ENCODE measurements at places on chromosomes 3 and 15.

- no peak for DNase-seq
These were observed 42.6 kb downstream of the CHD2 start for GRCh38 chr15:92942706-92943105.

GRCh38 chr3:58072052-58072762 lies 64.0 kb downstream of the FLNB start:
- DNase-seq, result no peak

DNA sequence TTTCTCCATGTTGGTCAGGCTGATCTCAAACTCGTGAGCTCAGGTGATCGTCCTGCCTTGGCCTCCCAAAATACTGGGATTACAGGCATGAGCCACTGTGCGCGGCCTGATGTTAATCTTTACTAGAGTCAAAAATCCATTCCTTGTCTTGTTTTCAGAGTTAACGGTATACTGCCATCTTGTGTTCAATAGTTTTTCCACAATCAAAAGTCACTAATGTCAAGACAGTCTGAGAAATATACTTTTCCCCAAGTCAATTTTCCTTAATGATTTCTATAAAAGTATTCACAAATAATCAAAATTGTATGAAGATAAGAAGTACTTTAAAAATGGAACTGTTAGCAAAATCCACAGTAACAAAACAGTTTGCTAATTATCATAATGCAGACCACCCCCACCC lies 8.5 kb downstream of the CRBN start:
- DNase-seq, result no peak

- no peak for DNase-seq
These were observed 4.6 kb upstream of the TM4SF1 start for GRCh38 chr3:149382101-149382467.

DNA sequence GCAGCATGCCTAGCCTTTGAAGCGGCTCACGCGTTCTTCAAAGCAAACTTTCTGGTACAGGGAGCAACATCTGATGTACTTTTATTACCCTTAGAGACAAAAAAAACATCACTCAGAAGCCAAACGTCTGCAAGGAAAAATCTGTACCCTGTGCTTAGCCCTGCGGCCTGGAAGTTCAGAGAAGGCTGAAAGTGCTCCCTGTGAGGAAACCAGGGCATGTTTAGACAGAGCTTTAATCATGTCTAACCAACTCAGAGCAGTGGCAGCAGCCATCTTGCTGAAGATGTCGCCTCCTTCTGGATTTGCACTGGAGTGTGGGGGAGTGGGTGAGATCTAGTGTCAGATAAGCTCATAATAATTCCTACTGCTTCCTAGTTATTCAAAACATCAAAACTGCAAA lies 170.4 kb downstream of the P3H2 start:
- no peak for DNase-seq

DNA sequence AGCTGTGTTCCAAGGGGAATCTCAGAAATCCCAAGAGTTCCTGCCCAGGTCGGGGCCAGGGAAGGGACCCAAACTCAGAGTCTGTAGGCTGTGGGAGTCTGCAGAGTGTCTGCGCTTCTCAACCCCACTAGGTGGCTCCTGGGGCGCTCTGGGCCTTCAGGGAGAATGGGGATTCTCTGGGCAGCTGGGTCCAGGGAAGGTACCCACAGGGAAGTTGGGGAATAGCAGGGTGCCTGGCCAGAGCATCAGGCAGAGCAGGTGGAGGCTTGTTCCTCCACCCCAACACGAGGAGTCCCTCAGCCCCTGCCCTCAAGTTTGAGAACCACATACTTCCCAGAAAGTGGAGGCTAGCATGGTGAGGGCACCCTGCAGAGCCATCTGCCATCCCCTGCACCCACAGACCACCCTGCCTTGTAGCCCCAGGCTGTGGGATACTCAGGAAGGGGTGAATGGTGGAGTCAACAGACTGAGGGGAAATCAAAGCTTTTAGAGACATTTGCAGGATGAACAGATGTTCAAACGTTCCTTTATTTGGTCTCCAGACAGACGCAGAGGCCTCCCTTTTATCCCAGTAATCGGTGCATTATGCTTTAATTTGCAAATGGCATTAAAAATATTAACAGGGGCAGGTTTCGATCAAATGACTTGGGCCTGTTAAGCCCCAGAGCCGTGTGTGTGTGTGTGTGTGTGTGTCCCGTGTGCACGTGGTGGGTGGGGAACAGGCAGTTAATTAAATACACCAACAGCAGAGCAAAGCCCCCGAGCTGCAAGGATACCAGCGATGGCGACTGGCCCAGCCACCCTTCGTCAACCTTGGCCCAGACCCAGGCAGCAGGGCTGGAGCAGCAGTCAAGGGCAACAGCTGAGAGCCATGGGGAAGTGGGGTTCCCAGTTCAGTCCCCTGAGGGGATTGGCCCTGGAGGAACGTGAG lies 57.7 kb downstream of the DNAJB8 start:
- DNase-seq, result no peak

GRCh38 chr3:11452885-11453847 lies 181.0 kb downstream of the ATG7 start:
- DNase-seq, result no peak

GRCh38 chr3:154307363-154307762 lies 16.9 kb downstream of the DHX36 start:
- DNase-seq, result no peak

GRCh38 chr15:27545494-27546255 lies 553.4 kb downstream of the OCA2 start:
- no peak for DNase-seq

GRCh38 chr15:64389036-64389435 lies 1.4 kb downstream of the TRIP4 start:
- no peak for DNase-seq

DNA sequence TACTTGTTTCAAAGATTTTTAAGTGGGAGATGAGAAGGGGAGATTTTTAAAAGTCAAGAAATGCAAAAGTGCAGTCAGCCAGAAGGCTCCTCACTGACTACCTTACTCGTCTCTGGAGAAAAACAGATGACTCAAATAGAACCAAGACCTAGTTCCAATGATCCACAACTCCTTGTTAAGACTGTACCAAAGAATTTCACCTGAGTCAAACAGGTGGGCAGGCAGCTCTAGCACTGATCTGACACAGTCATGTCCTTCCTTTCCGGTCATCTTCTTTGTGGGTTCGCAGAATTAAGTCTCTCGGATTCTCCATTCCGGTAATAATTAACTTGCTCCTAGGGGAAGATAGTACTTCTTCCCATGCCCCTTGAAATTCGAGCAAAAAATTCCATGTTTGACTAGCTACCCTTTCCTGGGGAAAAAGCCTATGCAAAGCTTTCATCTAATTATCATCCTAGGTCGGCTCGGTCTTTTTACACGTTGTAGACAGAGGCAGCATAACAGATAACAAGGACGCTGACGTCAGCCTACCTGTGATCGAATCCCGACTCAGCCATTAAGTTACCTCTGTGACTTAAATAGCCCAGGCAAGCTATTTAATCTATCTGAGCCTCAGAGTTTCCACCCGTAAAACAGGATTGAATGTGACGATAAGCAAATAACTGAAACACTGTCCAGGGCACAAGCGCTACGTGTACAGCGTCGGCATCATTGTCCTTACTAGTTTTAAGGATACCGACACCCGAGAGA lies 758 bp downstream of the SELENOK start:
- DNase-seq, result peak; percentile 37

DNA sequence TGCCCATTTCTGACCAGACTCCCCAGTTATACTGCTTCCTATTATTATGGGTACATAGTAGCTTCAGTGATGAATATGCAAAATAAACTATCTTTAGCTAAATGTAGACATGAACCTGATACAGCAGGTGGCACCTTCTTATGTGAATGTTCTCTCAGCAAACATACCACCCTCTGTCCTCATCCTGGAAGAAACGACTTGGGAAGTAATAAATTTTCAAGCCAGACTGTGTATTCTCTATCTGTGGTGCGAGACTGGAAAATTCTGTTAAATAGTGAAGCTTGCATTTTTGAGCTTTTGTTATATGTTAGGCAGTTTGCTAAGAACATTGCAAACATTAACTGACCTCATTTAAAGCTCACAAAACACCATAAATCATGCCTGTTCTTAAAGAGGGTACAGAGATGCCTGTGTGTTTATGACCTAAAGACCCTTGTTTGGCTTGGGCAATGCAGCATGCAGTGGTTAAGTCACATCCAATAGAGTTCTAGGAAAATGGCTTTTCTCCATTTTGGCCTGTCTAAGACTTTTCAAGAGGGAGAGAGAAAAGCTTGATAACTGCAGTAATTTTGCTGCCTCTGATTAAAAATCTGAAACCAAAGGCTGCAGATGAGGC lies 287.1 kb downstream of the NEK10 start:
- no peak for DNase-seq

DNA sequence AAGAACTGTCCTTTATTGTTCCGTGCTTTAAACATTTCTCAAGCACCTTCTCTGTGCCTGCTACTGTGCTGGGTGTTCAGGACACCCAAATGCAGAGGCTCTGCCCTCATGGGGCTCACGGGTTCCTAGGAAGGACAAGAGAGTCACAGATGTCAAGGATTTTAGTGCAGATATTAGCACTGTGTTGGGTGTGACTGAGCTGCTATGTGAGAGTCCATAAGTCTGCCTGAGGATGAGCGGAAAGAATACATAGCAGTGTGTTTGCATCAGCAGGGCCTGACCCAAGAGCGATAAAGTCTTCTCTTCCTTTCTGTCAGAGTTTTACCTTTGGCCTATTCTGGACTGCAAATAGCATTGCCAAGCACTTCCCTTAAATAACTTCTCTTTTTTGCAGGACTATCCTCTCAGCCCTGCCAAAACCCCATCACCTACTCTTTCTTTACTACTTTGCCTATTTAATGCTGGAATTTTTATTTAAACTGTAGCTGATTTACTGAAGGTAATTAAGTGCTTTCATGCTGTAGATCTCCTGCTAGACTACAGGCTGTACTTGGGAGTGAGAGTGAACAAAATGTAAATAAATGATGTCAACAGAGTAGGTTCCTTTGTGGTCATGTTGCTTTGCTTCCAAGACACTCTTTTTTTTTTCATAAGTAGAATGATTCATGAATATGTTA lies 459.4 kb upstream of the TPRG1 start:
- DNase-seq, result no peak

DNA sequence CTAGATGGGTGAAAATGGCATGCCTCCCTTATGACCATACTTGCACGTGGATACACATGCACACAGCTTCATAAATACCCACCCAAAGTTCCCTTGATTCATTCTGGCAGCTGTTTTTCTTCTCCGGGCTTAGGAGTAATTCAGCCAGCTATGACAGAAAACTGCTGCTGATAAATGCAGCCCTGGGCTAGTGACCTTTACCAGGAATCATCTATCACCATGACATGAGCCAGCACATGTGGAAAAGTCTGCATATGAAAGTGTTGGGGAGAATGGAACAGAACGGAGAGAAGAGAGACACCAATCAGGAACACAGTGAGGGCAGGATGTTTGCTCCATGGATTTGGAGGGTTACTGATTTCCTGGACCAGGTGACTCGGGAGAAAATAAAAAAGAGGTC lies 706.3 kb downstream of the PDCD6IP start:
- no peak for DNase-seq

DNA sequence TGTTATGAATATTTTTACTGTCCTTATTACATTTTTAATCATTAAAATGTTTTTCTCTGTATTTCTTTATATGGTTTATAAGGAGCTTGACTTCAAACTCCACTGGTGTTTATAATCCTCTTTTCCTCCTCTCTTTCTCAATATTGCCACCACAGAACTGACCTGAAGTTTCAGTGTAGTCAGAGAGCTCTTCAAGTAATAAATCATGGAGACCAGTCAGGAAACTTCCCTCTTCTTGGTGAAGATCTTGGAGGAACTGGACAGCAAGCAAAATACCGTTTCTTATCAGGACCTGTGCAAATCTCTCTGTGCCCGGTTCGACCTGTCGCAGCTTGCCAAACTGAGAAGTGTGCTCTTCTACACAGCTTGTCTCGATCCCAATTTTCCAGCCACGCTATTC lies 23.8 kb downstream of the MINAR1 start:
- no peak for DNase-seq

DNA sequence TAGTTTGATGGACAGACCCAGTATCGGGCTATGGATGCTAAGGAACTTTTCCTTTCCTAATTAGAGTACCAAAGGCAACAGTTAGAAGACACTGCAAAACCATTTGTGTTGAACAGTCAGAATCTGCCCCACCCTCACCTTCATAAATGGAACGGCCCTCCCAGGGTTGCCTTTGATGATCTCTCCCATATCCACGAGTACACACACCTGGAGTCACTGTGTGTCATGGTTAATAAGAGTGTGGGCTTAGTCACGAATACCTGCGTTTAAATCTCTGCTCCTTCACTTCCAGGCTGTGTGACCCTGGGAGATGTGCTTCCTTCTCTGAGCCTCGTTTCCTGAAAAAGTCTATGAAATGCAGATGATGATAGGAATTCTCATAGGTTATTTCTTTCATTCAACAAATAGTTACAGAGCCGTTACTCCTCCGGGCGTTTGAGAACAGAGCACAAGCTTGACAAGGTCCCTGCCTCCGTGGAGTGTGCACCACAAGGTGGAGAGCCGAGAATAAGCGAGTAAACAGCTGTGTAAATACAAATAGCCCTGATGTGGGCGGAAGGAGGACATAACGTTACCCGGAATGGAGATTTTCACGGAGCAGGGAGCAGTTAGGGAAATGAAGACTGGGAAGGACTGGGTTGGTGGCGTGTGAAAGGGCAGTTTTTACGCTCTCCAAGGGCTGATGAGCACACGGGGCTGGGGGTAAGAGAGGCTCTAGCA lies 6.7 kb downstream of the SLC51A start:
- no peak for DNase-seq

- no peak for DNase-seq
These were observed 7.5 kb upstream of the UBL7 start for GRCh38 chr15:74468341-74469032.

- DNase-seq, result no peak
These were observed 2.0 kb downstream of the NPHP3 start for GRCh38 chr3:132720228-132720627.

- DNase-seq, result no peak
These were observed 880 bp upstream of the CHRNA7 start for GRCh38 chr15:32029409-32029861.

DNA sequence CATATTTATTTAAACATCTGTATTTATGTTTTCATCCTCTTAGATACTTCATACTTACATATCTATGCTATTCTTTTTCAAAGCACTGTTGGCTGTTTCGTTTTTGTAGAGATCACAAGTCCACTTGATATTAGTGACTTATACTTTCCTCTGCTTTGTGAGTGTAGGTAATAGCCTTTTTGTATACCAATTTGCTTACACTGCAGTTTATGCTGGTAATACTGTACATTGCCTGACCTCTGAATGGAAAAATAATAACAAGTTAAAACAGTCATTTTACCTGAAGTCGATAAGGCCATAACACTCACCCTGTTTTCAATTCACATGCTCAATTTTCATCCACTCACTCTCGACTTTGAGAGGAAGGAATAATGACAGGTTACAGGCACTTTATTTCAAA lies 89.9 kb upstream of the NANOGP8 start:
- DNase-seq, result no peak

GRCh38 chr3:46369675-46370132 lies 1.0 kb upstream of the CCR5 start:
- DNase-seq, result peak; percentile 65

DNA sequence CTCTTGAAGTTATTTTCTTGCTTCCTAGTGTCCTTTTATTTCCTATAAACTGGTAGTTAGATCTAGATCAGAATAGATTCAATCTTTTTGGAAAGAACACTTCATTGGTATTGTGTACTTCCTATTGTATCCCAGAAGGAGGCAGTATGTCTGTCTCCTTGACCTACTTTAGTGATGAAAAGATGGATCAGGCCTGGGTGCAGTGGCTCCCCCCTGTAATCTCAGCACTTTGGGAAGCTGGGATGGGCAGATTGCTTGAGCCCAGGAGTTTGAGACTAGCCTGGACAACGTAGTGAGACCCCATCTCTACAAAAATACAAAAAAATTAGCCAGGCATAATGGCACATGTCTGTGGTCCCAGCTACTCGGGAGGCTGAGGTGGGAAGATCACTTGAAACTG lies 12.0 kb downstream of the BSN start:
- DNase-seq, result no peak

Data from T-helper 2 cell treated with Interferon-gamma antibody and Interleukin-4, amounts not matched to agents 5 μg/mL and 100 μg/mL, for 36 hours (primary cell).